ENCODE measurements at places on chromosomes 4 and X.

GRCh38 chrX:134453631-134454030, 6.3 kb upstream of the HPRT1 start:
- H3K27ac ChIP-seq = no peak overlapping the region
- H3K27me3 ChIP-seq = peaks cover 17% of the 10 kb centered on the region
- DNase-seq = no peak
- no peak overlapping the region for H3K4me3 ChIP-seq
- no peaks in the 10 kb centered on the region for H3K36me3 ChIP-seq
- no peaks in the 10 kb centered on the region for H3K4me1 ChIP-seq

- H3K4me1 ChIP-seq = peaks cover 95% of the 10 kb centered on the region
- peak overlapping the region; percentile 40 for H3K4me3 ChIP-seq
- peak; percentile 40 for DNase-seq
Measured at GRCh38 chr4:184444953-184445309, 29.4 kb downstream of the IRF2 start.

- H3K4me3 ChIP-seq = no peak overlapping the region
- peaks cover 13% of the 10 kb centered on the region for H3K4me1 ChIP-seq
- no peaks in the 10 kb centered on the region for H3K27me3 ChIP-seq
- H3K36me3 ChIP-seq = no peaks in the 10 kb centered on the region
- no peak overlapping the region for H3K27ac ChIP-seq
- DNase-seq = no peak
Measured at GRCh38 chr4:3246458-3247398, 2.2 kb upstream of the MSANTD1 start.

- H3K36me3 ChIP-seq = no peaks in the 10 kb centered on the region
- no peaks in the 10 kb centered on the region for H3K27me3 ChIP-seq
- no peak overlapping the region for H3K4me3 ChIP-seq
- no peak for DNase-seq
- H3K27ac ChIP-seq = no peak overlapping the region
- no peaks in the 10 kb centered on the region for H3K4me1 ChIP-seq
Measured at GRCh38 chr4:127469542-127469941, 163.2 kb upstream of the INTU start.

DNA sequence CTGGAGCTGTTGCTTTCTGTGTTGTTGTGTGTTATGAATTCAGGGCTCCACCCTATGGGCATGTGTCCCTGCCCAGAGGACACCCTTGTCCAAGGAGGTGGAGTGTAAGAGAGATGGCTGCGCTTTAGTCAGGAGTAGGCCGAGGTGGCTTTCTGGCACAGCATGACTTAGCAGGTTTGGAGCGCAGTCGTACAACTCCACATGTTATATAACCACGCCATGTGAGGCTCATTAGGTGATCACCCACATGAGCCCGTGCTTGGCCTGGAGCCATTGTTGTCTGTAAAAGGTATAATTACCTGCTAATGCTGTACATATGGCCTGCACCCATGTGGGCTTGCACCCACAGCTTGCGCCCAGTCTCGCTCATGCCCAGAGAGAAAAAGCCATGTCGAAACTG, 15.8 kb upstream of the ANAPC4 start:
- no peak overlapping the region for H3K4me3 ChIP-seq
- H3K4me1 ChIP-seq = no peaks in the 10 kb centered on the region
- no peaks in the 10 kb centered on the region for H3K27me3 ChIP-seq
- peaks cover 14% of the 10 kb centered on the region for H3K36me3 ChIP-seq

GRCh38 chrX:39736216-39737211, 361.2 kb downstream of the BCOR start:
- DNase-seq = peak; percentile 24
- no peak overlapping the region for H3K4me3 ChIP-seq
- no peaks in the 10 kb centered on the region for H3K36me3 ChIP-seq

DNA sequence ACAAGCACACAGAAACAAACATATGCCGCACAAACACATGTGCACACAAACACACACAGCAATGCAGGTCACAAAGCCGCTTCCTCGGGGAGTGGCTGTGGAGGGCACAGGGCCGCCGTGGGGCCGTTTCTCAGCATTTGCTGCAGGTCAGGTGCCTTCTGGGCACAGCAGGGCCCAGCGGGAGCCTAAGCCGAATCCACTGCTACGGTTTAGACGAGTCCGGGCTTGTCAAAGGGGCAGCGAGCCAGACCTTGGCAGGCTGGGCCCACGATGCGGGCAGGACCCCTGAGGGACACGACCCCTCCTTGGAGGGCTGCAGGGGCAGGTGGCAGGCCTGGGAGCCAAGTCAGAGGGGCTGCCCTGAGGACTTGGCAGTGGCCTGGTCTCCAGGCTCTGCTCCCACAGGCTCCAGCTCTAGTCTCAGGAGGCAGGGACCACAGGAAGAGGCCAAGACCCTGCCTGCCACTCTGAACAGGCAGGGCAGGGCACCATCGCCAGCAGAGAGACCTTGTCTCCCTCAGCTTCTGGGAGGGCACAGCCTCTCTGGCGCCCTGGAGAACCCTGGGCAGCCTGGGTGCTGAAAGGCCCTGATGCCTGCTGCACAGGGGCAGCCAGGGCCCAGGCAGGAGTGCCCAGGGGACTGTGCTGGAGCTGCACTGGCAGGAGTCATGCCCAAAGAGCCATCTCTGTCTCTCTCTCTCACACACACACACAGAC, 5.5 kb upstream of the ATP2B3 start:
- H3K4me3 ChIP-seq = no peak overlapping the region
- H3K27me3 ChIP-seq = peaks cover 14% of the 10 kb centered on the region
- H3K27ac ChIP-seq = no peak overlapping the region
- no peak for DNase-seq

DNA sequence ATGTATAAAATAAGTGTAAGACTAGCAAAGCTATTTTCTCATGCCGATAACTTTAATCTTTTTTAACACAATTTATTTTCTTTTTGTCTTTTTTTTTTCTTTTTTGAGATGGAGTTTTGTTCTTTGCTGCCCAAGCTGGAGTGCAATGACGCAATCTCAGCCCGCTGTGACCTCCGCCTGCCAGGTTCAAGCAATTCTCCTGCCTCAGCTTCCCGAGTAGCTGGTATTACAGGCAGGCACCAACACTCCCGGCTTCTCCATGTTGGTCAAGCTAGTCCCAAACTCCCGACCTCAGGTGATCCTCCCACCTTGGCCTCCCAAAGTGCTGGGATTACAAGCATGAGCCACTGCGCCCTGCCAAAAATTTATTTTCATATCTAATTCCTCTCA, 164.2 kb upstream of the SLIT2 start:
- no peaks in the 10 kb centered on the region for H3K4me1 ChIP-seq
- H3K36me3 ChIP-seq = no peaks in the 10 kb centered on the region
- no peaks in the 10 kb centered on the region for H3K27me3 ChIP-seq
- H3K27ac ChIP-seq = no peak overlapping the region
- no peak for DNase-seq

- no peaks in the 10 kb centered on the region for H3K27me3 ChIP-seq
- H3K4me3 ChIP-seq = peak overlapping the region; percentile 55
- H3K27ac ChIP-seq = peak overlapping the region; percentile 85
Measured at GRCh38 chrX:41096339-41096955, 11.2 kb downstream of the USP9X start.

GRCh38 chr4:165709516-165709915, 163.5 kb upstream of the TLL1 start:
- H3K27me3 ChIP-seq = no peaks in the 10 kb centered on the region
- no peak for DNase-seq
- no peaks in the 10 kb centered on the region for H3K36me3 ChIP-seq
- H3K4me3 ChIP-seq = no peak overlapping the region

DNA sequence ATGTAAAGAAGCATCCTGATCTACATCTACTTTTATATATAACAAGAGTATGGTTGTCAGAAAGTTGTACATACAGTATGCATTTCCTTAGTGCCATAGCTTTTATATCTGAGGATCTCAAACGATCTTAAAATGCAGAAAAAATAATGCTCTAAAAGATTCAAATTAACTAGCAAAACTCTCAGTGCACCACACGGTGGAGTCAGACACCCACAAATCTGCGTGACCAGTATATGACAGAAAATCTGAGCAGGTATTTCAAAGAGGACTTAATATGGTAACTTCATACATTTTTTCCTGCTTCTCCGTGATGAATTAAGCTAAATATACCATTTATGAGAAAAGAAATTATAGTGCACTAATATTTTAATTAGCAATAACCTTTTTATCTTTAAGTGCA, 803.0 kb downstream of the DMD start:
- no peaks in the 10 kb centered on the region for H3K27me3 ChIP-seq
- H3K4me3 ChIP-seq = no peak overlapping the region
- no peak overlapping the region for H3K27ac ChIP-seq

GRCh38 chr4:159677521-159677920, 574.6 kb downstream of the RAPGEF2 start:
- no peaks in the 10 kb centered on the region for H3K36me3 ChIP-seq
- no peak overlapping the region for H3K27ac ChIP-seq
- no peaks in the 10 kb centered on the region for H3K4me1 ChIP-seq
- no peak overlapping the region for H3K4me3 ChIP-seq
- no peaks in the 10 kb centered on the region for H3K27me3 ChIP-seq
- no peak for DNase-seq

DNA sequence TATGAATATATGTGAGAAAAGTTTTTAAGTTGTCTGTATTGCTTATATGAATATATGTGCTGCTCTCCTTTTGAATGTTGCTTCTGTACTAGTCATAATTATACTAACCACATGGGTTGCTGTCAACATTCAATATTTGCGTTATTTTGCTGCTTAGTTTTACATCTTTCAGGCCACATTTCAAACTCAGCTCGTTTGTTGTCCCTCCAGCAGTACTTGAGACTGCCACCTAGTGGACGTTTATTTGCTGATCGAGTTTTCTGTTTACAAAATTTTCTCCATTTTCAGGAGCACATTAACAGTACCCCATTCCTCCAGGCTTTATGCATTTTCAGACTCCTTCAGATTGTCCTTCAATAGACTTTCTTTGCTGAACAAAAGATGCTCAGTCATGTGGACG, 75.8 kb downstream of the NUDT11 start:
- no peaks in the 10 kb centered on the region for H3K36me3 ChIP-seq
- peaks cover 16% of the 10 kb centered on the region for H3K27me3 ChIP-seq
- peak overlapping the region; percentile 31 for H3K4me3 ChIP-seq
- DNase-seq = peak; percentile 27

- H3K4me1 ChIP-seq = peaks cover 35% of the 10 kb centered on the region
- peak within 1 kb of the TSS; percentile 99 for H3K27ac ChIP-seq
- H3K36me3 ChIP-seq = peaks cover 2% of the 10 kb centered on the region
Measured at GRCh38 chr4:185396724-185397385, at the start of gene ANKRD37. Gene ANKRD37, plus strand, starts transcription at chr4:185396841. Its CDS starts 83 bp downstream, at chr4:185396924.

GRCh38 chr4:122118243-122118642, 33.9 kb upstream of the BLTP1 start:
- peaks cover 18% of the 10 kb centered on the region for H3K4me1 ChIP-seq
- peaks cover 2% of the 10 kb centered on the region for H3K36me3 ChIP-seq
- DNase-seq = no peak
- H3K4me3 ChIP-seq = no peak overlapping the region
- no peaks in the 10 kb centered on the region for H3K27me3 ChIP-seq

- H3K4me3 ChIP-seq = no peak overlapping the region
- no peaks in the 10 kb centered on the region for H3K4me1 ChIP-seq
Measured at GRCh38 chrX:139600105-139600504, 69.6 kb downstream of the F9 start.

DNA sequence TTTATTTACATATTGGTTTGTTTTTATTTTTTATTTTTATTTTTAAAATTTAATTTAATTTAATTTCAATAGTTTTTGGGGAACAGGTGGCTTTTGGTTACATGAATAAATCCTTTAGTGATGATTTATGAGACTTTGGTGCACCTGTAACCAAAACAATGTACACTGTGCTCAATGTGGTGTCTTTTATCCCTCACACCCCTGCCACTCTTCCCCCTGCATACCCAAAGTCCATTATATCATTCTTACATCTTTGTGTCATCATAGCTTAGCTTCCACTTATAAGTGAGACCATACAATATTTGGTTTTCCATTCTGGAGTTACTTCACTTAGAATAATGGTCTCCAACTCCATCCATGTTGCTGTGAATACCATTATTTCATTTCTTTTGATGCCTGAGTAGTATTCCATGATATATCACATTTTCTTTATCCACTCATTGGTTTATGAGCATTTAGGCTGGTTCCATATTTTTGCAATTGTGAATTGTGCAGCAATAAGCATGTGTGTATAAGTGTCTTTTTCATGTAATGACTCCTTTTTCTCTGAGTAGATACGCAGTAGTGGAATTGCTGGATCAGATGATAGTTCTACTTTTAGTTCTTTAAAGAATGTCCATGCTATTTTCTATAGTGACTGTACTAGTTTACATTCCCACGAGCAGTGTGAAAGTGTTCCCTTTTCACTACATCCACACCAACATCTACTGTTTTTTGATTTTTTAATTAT, 157.1 kb downstream of the CPXCR1 start:
- no peaks in the 10 kb centered on the region for H3K27me3 ChIP-seq
- H3K27ac ChIP-seq = no peak overlapping the region
- DNase-seq = no peak
- no peak overlapping the region for H3K4me3 ChIP-seq
- peaks cover 1% of the 10 kb centered on the region for H3K36me3 ChIP-seq

DNA sequence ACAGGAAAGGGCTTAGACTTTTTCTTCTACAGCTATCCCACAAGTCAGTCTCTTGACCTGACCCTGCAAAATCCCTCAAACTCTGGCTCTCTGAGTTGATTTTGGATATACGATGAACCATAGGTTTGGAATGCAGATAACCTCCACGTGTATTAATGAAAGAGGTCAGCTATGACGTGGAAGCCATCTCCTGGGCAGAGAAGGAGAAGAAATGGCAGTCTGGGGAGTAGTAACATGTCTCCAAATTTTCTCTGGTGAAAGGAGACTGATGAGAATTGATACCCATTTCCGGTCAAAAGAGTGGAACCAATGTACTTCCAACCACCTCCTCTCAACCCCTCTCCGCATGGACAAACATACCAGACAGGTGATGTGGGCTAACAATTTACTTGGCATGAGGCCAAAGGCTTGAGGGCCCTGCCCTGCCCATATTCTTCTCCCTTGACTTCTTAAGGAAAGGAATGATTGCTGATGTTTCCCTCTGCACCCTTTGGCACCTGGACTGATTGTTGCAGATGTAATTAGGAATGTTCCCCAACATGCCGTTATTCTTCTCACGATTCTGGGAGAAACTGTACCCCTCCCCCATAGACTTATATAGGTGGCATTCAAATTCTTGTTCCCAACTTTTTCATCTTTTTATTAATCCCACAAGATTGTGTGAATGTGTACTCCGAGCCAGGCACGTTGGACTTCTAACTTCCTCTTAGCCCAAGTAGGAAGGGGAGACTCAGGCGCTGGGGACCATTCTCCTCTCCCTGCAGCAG, 580 bp upstream of the PLS3 start:
- H3K27me3 ChIP-seq = peaks cover 69% of the 10 kb centered on the region
- H3K27ac ChIP-seq = no peak overlapping the region
- H3K4me1 ChIP-seq = peaks cover 16% of the 10 kb centered on the region
- no peak for DNase-seq
- H3K36me3 ChIP-seq = no peaks in the 10 kb centered on the region
- no peak overlapping the region for H3K4me3 ChIP-seq

DNA sequence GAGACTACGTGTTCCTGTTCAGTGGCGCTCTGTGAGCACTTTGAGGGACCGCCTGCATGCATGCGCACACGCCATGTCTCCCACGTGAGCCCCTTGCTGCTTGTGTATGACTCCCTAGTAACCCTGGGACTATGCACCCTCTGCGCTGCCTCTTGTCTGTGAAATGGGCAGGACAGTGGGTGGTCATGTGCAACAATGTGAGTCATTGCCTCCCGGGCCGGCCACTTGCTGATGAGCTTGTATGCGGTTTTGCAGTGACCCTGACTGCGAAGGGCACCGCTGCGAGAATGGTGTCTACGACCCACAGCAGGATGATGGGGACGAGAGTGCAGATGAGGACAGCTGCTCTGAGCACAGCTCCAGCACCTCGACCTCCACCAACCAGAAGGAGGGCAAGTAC, 61.4 kb downstream of the TNIP2 start:
- peaks cover 40% of the 10 kb centered on the region for H3K4me1 ChIP-seq
- H3K36me3 ChIP-seq = peaks cover 15% of the 10 kb centered on the region
- H3K27ac ChIP-seq = no peak overlapping the region
- no peaks in the 10 kb centered on the region for H3K27me3 ChIP-seq
- no peak for DNase-seq
- H3K4me3 ChIP-seq = no peak overlapping the region
